Right atrium auricular region (tissue), 2 donors: ENCODE measurements at places on chromosomes 4 and X. TPM values are rescaled to one million over a fixed set of nuclear protein-coding genes. Genes with fewer than 3 reads are reported as not detected.

GRCh38 chrX:53729751-53730150, 43.2 kb upstream of the HUWE1 start:
- H3K27me3 ChIP-seq = no peaks in the 10 kb centered on the region
- no peak overlapping the region for H3K4me3 ChIP-seq
- H3K4me1 ChIP-seq = no peaks in the 10 kb centered on the region
- no peak for DNase-seq

DNA sequence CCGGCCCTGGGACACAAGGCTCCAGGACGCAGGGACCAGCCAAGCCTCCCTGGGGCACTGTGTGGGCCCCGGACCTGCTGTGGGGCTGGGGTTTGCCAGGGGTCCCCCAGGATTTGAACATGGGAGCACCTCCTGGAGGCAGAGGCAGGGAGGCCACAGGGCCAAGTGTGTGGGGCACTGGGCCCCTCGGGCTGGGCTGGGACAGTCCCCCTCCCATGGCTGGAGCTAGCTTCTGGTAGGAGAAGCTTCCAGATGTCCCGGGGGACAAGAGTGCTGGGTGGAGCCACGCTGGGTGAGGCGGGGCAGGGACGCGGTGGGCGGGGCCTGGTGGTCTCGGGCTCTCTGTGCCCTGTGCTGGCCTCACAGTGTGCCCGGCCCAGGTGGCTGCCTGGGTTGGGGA, 18.6 kb downstream of the FGFRL1 start:
- peaks cover 19% of the 10 kb centered on the region for H3K4me1 ChIP-seq
- DNase-seq = no peak
- no peaks in the 10 kb centered on the region for H3K27me3 ChIP-seq
- no peak overlapping the region for H3K4me3 ChIP-seq
- H3K27ac ChIP-seq = no peak overlapping the region

NALF2 gene
- total RNA-seq = 35.5 TPM

DNA sequence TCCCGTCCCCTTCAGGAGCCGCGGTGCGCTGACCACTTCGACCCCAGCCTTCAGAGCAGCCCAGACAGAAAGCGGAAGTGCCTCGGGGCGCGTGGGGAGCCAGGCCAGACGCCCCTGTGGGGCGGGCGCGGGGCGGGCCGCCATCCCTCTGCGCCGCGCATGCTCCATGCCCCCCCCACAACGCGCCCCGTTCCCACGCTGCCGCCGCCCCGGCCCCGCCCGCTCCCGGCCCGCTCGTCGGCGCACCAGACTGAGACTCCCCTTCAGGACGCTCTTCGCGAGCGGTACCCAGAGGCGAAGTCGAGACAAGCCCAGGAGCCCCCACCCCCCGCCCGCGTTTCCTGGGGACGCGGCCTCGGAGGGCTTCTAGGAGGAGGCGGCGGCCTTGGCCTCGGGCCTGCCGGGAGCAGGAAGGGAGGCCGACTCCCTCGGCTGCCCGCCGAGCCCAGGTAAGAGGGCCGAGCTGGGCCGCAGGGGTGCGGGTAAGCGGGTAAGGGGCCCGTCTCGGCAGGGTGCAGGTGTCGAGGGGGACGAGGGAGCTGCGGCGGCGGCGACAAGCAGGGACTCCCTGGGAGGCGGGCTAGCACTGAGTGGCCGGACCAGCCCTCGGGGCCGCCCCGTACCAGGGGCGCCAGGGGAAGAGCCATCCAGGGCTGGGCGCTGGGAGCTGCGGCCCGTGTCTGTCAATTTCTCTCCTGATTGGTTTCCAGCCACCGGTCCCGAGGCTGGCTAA, at the start of gene ZFP92:
ZFP92 (plus strand) TSS at position 218 of the 733 bp plus-strand sequence. CDS start 6,851 bp downstream, outside the sequence.
- peak within 1 kb of the TSS; percentile 46 for H3K4me3 ChIP-seq
- DNase-seq = no peak
- H3K4me1 ChIP-seq = peaks cover 7% of the 10 kb centered on the region
- no peaks in the 10 kb centered on the region for H3K36me3 ChIP-seq

PTCHD1 gene
- 0.20 TPM for total RNA-seq

GRCh38 chr4:78040431-78040830, 16.7 kb upstream of the FRAS1 start:
- no peak overlapping the region for H3K4me3 ChIP-seq
- DNase-seq = no peak
- no peaks in the 10 kb centered on the region for H3K36me3 ChIP-seq
- H3K27me3 ChIP-seq = no peaks in the 10 kb centered on the region

GRCh38 chrX:111568354-111568753, 56.9 kb downstream of the SERTM2 start:
- no peak for DNase-seq
- H3K4me1 ChIP-seq = no peaks in the 10 kb centered on the region
- no peaks in the 10 kb centered on the region for H3K36me3 ChIP-seq
- H3K27me3 ChIP-seq = no peaks in the 10 kb centered on the region
- H3K27ac ChIP-seq = no peak overlapping the region

DNA sequence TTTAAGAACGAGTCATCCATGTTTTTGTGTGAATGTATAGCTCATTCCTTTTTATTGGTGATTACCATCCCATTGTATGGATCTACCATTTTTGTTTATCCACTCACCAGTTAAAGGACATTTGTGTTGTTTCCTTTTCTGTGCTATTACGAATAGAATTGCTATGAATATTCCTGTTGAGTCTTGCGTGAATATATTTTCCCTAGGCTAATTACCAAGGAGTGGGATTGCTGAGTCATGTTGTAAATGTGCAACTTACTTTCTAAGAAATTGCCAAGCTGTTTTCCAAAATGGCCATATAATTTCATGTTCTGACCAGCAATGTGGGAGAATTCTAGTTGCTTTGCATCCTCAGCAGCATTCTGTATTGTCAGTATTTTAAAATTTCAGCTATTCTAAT, 51.3 kb downstream of the YIPF6 start:
- no peaks in the 10 kb centered on the region for H3K4me1 ChIP-seq
- no peaks in the 10 kb centered on the region for H3K36me3 ChIP-seq
- DNase-seq = no peak
- H3K27ac ChIP-seq = no peak overlapping the region
- H3K27me3 ChIP-seq = no peaks in the 10 kb centered on the region

- H3K36me3 ChIP-seq = no peaks in the 10 kb centered on the region
- no peaks in the 10 kb centered on the region for H3K27me3 ChIP-seq
- no peak overlapping the region for H3K4me3 ChIP-seq
- H3K27ac ChIP-seq = no peak overlapping the region
- no peak for DNase-seq
These were observed 843.4 kb downstream of the FSTL5 start for GRCh38 chr4:161320377-161320776.

GRCh38 chr4:140947506-140947905, 185.8 kb downstream of the RNF150 start:
- no peak for DNase-seq
- H3K36me3 ChIP-seq = no peaks in the 10 kb centered on the region
- no peak overlapping the region for H3K27ac ChIP-seq

DNA sequence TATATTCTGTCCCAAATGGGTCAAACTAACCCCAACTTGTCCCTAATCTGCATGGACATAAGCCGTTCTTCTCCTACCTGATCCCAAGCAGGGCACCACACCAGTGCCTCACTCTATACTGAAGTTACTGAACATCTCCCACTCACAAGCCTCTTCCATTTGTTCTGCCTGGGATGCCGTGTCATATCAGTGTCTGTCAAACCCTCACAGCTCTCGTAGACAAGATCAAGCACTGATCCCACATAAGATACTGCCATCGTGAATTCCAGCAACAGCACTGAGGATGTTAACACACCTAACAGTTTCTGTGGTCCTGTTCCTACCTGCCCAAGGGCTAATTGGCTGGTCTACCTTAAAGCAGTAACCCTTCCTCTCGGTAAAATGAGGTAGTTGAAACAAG, 162.1 kb downstream of the APBB2 start:
- no peak for DNase-seq
- peaks cover 34% of the 10 kb centered on the region for H3K4me1 ChIP-seq
- H3K4me3 ChIP-seq = no peak overlapping the region

DNA sequence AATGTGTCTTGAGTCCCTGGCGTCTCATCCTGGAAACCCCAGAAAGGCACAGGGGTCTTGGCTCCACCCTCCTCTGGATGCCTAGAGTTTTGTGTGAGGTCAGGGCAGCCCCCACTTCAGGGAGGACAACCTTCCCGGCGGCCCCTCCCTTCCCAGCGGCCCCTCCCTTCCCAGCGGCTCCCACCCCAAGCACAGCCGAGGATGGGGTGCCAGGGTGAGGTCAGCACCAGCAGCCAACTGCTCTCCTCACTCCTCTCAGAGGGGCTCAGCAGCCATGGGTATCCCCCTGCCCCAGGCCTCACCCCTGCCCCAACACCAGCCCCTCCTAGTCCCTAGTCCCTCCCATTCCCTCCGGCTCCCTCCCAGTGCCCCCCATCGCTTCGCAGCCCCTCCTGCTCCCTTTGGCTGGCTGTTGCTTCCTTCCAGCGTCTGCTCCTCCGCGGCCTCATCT, 17.4 kb downstream of the DGKQ start:
- no peak for DNase-seq
- H3K4me3 ChIP-seq = no peak overlapping the region
- no peaks in the 10 kb centered on the region for H3K27me3 ChIP-seq
- H3K36me3 ChIP-seq = peaks cover 8% of the 10 kb centered on the region
- H3K27ac ChIP-seq = no peak overlapping the region
- no peaks in the 10 kb centered on the region for H3K4me1 ChIP-seq

- peak overlapping the region; percentile 88 for H3K27ac ChIP-seq
- no peak overlapping the region for H3K4me3 ChIP-seq
- no peaks in the 10 kb centered on the region for H3K27me3 ChIP-seq
- peaks cover 97% of the 10 kb centered on the region for H3K4me1 ChIP-seq
- no peak for DNase-seq
- H3K36me3 ChIP-seq = no peaks in the 10 kb centered on the region
These were observed 7.2 kb downstream of the SH3BP2 start for GRCh38 chr4:2799971-2800690.

- H3K27me3 ChIP-seq = no peaks in the 10 kb centered on the region
- no peak for DNase-seq
- H3K4me3 ChIP-seq = no peak overlapping the region
- no peaks in the 10 kb centered on the region for H3K4me1 ChIP-seq
- H3K27ac ChIP-seq = no peak overlapping the region
These were observed 21.7 kb downstream of the CLOCK start for GRCh38 chr4:55524844-55525571.

GRCh38 chrX:776061-776460, 145.5 kb downstream of the SHOX start:
- H3K27ac ChIP-seq = no peak overlapping the region
- H3K4me3 ChIP-seq = no peak overlapping the region
- no peak for DNase-seq
- no peaks in the 10 kb centered on the region for H3K27me3 ChIP-seq
- no peaks in the 10 kb centered on the region for H3K4me1 ChIP-seq
- no peaks in the 10 kb centered on the region for H3K36me3 ChIP-seq

- no peak for DNase-seq
- no peaks in the 10 kb centered on the region for H3K4me1 ChIP-seq
- no peak overlapping the region for H3K4me3 ChIP-seq
These were observed 844.2 kb downstream of the RAPGEF2 start for GRCh38 chr4:159946983-159947615.

- H3K36me3 ChIP-seq = no peaks in the 10 kb centered on the region
- no peak for DNase-seq
- no peak overlapping the region for H3K4me3 ChIP-seq
- H3K27ac ChIP-seq = no peak overlapping the region
- H3K27me3 ChIP-seq = no peaks in the 10 kb centered on the region
These were observed 6.5 kb downstream of the RNF150 start for GRCh38 chr4:141126769-141127168.

- no peak for DNase-seq
- no peaks in the 10 kb centered on the region for H3K27me3 ChIP-seq
- H3K4me3 ChIP-seq = no peak overlapping the region
- H3K4me1 ChIP-seq = no peaks in the 10 kb centered on the region
- H3K27ac ChIP-seq = no peak overlapping the region
- peaks cover 23% of the 10 kb centered on the region for H3K36me3 ChIP-seq
These were observed 76.0 kb downstream of the CRMP1 start for GRCh38 chr4:5816851-5817375.
